ENCODE measurements at places on chromosomes 7 and 10.

- DNase-seq = no peak
These were observed 145.1 kb upstream of the COL1A2 start for GRCh38 chr7:94249631-94250030.

- no peak for DNase-seq
These were observed 39.5 kb downstream of the ZNF117 start for GRCh38 chr7:64951250-64951848.

GRCh38 chr7:6451224-6451705 lies 3.5 kb upstream of the DAGLB start:
- no peak for DNase-seq

GRCh38 chr7:78169992-78170391 lies 371.4 kb downstream of the PHTF2 start:
- DNase-seq = no peak

- DNase-seq = no peak
These were observed 92.6 kb downstream of the JMJD1C start for GRCh38 chr10:63373176-63373575.

DNA sequence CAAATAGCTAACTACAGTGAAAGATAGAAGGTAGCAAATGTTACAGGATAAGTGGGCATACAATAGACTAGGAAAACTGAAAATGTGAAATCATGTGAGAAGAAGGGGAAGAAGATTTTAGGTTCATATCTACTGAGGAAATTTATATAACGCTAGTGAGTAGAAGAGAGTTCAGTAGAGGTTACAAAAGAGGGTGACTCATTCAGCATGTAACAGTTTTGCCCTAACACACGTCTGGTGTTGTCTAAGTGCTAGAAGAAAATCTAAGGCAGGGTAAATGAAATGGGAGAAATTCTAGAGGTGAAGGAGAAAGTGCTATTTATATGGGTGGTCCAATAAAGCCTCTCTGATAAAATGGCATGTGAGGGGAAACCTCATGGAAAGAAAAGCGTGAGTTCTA lies 731.4 kb upstream of the POT1 start:
- no peak for DNase-seq

DNA sequence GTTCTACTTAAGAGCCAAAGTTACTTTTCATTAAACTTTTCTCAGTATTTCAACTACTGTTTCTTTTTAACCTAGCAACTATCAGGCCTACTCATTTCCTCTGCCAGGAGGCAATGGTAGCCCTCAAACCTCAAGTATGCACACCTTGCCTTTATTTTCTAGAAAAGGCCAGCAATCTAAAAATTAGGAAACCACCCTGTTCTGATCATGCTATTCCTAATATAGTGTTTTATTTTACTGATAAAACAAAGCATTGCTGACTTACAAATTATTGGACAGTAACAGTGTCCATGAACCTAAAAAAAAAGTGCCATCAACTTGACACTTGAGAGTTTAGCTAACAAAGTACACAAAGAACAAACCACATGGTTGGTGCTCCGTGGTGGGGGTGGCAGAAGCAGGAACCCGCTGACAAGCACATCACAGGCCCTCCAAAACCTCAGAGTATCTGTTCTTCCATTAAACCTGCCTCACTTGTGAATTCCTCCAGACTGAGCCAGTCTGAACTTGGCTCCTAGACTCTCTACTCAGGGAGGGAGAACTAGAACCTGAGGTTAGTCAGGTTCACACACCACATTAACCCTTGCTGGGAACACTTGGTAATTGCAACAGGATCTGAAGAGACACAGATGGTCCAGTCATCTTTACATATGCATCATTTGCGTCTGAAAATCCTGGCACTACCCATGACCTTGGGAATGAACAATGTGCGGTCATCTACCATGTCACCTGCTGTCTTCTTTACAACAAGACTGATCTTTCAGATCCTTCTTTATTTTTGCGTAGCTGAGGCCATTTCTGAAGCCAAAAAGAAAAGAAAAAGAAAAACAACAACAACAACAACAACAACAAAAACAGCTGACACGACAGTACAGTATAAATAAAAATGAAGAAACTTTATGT lies 31.9 kb downstream of the PIP4K2A start:
- no peak for DNase-seq

DNA sequence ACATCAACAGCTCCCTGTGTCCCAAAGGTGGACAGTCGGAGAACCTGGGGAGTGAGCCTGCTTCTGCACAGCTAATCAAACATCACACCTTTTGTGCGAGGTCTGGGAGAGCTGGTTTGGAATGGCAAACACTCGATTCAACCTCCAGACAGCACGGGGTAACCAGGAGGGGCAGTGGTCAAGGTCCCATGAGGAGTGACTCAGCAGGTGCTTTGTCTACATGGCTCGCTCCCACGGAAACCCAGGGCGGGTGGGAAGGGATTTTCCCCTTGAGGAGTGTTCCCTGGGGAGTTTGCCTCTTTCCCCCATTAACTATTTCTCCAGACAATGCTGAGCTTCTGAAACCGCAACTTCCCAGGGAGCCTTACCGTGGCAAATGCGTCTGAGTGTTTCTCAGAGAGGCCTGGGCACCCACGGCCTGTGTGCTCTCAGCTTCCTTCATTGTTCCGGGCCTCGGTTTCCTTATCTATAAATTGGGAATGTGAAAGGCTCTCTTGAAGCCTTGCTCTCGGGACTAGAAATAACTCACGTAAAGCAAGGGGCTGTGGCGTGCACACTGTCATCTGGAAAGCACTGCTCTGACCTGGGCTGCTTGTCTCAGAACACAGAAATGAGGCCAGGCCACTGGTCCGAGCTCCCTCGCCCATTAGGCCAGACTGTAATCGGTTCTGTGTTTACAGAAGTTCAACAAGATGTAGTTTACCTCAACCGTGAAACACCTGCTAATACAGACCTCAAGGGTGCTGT lies 14.0 kb upstream of the GTPBP4 start:
- no peak for DNase-seq

DNA sequence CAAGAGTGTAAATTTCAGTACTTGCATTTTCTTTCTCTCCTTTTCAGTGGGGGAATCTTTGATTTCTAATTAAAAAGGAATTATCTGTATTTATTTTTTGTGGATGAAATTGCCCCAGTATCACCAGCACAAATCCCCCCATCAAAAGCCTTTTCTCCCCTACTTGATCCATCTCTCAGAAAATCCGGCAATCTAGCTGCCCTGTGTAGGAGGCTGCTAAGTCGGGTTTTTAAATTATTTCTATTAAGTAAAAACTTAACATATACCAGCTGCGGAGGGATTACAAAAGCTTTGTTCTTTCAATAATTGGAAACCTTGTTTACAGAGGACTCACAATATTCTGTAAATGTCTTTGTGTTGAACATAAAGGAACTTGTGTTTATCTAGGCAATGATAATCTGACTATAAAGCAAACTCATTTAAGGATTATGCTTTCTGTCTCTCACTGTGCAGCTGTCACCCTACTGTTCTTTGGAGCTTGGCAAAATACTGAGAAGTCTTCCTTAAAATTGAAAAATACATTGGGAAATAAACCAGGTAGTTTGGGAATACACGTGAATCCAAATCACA lies 177.4 kb upstream of the PRR15 start:
- no peak for DNase-seq

DNA sequence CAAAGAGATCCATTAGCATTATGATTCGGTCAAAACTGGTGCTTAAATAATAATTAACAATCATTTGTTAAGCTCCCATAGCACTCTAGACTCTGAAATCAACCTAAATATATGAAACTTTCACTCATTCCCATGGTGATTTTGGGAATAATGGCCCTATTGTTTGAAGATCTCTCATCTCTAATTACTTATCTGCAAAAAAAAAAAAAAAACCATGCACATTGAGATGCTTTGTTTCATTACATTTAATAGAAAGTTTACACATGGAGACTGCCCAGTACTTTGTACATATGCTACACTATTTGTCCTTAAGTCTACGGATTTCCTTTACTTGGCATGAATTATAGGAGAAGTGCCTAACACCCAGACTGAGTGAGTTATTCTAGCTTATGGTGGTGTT lies 280.6 kb upstream of the MEOX2 start:
- DNase-seq = no peak

DNA sequence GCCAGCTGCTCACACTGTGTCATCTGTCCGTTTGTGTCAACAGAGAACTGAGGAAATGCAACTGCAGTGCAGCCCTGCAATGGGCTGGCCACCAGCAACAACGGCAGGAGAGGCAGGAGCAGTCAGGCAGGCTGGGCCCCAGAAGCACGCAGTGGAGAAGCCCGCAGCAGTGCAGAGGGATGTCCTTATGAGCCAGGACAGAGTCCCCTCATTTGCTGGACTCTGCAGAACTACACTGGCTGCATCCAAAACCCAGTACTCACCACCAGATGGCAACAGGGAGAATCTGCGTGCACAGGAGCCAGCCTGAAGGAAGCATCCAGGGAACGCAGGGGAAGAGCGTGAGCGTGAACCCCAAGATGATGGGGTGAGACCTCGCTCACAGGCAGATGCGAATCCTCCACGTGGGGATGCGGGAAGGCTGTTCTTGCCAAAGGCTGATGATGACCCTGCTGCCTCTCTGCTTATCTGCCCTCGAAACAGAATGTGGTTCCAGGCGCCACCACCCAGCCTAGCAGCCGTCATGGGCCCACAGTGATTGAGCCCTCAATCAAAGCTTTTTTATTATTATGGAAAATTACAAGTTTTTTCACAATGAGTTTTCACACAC lies 232.1 kb downstream of the PTPRN2 start:
- DNase-seq = no peak

DNA sequence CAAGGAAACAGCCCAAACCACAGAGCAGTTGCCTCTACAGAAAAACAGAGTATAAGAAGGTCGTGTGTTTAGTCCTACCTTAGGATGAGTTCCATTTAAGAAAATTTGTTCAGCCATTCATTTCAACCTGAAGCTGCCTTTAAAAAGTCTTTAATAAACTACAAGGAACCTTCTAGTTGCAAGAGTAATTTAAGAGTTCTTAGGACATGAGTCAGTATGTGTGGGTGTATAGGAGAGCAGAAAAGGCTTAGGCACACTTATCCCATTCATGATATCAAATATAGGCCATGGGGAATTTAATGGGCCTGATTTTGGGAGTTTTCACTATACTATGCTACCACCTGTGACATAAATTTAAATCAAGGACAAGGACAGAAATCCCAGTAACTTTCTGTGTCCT lies 496.8 kb downstream of the TFEC start:
- no peak for DNase-seq

All from tibial nerve (tissue), 4 donors.